ENCODE measurements at places on chromosomes 6 and 20. TPM values are rescaled to one million over a fixed set of nuclear protein-coding genes. Genes with fewer than 3 reads are reported as not detected.

Gene TPX2
- total RNA-seq = 15.4 TPM

Gene DDX43
- 0.54 TPM for total RNA-seq

Gene MAP7
- 7.9 TPM for total RNA-seq

Gene SLC26A8
- total RNA-seq = 3.7 TPM

Gene ASCC3
- total RNA-seq = 41.6 TPM

Gene VNN1
- total RNA-seq = 0.09 TPM

Gene TAP1
- total RNA-seq = 5.3 TPM

Gene CPNE5
- 6.9 TPM for total RNA-seq

Gene LPA
- 4.4 TPM for total RNA-seq

Gene DLK2
- total RNA-seq = 6.2 TPM

Gene PRDM13
- total RNA-seq = 4.7 TPM

Gene FAM217A
- not detected for total RNA-seq

Gene GNAS-AS1
- 2.0 TPM for total RNA-seq

Gene RBM24
- 6.2 TPM for total RNA-seq

Gene TNF
- total RNA-seq = 0.18 TPM

Gene RCAN2
- total RNA-seq = 30.3 TPM

Gene ADGRF5
- 8.0 TPM for total RNA-seq

Gene LAMA4
- 65.4 TPM for total RNA-seq

Gene C20orf144
- not detected for total RNA-seq

Gene RBPJL
- not detected for total RNA-seq

Gene TFAP2D
- total RNA-seq = not detected

Gene CRISP3
- total RNA-seq = not detected

Gene ASF1A
- total RNA-seq = 31.0 TPM

Gene NPEPL1
- 12.0 TPM for total RNA-seq

Gene TBXT
- not detected for total RNA-seq

Gene CDH4
- total RNA-seq = 19.3 TPM

Gene PGK2
- not detected for total RNA-seq

Gene HS3ST5
- total RNA-seq = 7.4 TPM

Gene KCNK5
- 0.27 TPM for total RNA-seq

Gene BPIFB2
- not detected for total RNA-seq

Gene PKIB
- 3.3 TPM for total RNA-seq

Gene LIN28B
- 2.3 TPM for total RNA-seq
